Dermis blood vessel endothelial cell (primary cell): ENCODE measurements at places on chromosomes 5 and 9. TPM values are rescaled to one million over a fixed set of nuclear protein-coding genes. Genes with fewer than 3 reads are reported as not detected.

Gene SLC28A3
- total RNA-seq, result not detected in 2 replicates

Gene EMB
- under 0.01 and 0.05 TPM in 2 replicates for total RNA-seq

DNA sequence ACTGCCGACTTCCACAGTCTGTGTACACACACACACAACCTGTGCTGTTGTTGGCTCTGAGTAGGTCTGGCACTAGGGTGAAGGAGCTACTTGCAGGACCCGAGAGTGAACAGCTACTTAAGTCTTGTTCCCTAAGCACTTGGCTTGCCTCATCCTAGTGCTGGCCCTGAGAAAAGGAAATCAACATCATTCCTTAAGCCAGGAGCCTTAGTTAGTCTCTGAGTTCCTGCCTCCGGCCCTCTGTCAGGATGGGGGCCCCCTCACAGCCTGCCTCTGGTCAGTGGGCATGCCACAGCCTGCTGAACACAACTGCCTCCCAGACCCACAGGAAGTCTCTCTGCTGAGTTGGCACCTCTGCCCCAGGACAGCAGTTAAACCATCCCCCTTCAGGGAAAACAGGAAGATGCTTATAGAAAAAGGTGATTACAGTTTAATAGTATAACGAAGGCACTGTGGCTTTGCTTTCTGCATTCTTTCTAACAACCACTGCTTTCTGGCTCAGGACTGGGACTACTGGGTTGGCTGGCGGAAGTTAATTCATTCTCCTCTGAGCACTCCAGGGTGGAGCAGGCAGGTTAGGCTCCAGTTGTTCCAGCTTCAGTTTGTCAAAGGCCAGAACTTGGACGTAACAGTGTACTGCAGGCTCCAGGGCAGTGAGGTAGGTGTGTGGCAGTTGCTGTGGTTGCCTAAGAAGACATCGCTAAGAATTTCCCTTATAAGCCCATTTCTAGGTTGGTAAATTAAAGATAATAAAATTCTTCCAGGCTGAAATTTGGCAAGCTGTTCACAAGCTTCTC lies 2.8 kb downstream of the MAMDC2 start:
- DNase-seq, result peak; percentile 36

Gene BARHL1
- not detected in 2 replicates for total RNA-seq

Gene ANKRD18A
- under 0.01 TPM in 1 of 2 replicates, not detected in the other for total RNA-seq
